NCI-H1694 (cell line): ENCODE measurements at places on chromosomes 16 and 17.

GRCh38 chr17:27461192-27461859, 5.1 kb downstream of the KSR1 start:
- DNase-seq = no peak

DNA sequence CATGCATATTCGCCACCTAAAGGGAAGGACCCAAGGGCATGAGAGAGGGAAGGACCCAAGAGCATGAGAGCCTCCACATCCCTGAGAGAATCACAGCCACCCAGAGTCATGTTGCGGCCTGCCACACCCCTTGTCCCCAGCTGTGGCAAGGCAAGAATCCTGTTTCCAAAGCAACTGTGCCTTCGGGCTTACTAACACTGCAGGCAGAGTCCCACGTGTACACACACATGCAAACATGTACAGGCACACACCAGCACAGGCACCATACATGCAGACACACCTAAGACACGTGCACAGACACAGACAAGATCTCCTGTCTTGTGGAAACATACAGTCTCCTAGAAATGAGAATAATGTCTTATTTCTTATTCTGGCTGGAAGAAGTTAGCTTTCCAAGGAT, 92.4 kb upstream of the CDYL2 start:
- DNase-seq = no peak

GRCh38 chr17:40351359-40352236, 12.9 kb downstream of the GJD3 start:
- no peak for DNase-seq

DNA sequence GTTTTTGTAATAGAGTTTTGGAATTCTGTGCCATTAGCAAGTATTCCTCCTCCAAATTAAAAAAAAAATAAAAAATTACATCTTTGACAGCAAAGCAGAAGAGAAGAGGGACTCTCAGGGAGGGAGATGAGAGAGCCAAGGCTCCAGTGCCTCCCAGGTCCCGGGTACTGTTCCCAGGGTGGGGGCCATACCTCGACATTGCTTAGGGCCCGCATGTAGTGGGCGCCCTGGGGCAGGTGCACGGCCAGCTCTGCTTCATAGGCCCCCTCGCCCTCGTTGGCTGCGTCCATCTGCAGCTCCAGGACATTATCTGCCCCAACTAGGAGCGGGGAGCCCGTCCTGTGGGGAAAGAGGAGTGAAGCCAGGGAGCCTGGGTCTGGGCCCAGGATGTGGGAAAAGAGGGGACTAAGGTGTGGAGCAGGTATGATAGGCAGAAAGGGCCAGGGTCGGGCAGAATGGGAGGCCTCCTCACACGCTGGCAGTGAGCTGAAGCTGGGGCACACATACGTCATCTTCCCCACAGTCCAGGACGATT, 11.2 kb downstream of the ITGA2B start:
- DNase-seq = no peak

- DNase-seq = no peak
These were observed 56.3 kb downstream of the SLFN5 start for GRCh38 chr17:35299135-35299534.

- DNase-seq = no peak
These were observed 67.1 kb upstream of the CDH5 start for GRCh38 chr16:66299349-66299748.

GRCh38 chr17:68613739-68614298, 12.7 kb upstream of the FAM20A start:
- DNase-seq = peak; percentile 67

- no peak for DNase-seq
These were observed 562 bp downstream of the ZC3H7A start for GRCh38 chr16:11796227-11797165.

GRCh38 chr16:76197900-76198299, 79.3 kb upstream of the CNTNAP4 start:
- DNase-seq = no peak

DNA sequence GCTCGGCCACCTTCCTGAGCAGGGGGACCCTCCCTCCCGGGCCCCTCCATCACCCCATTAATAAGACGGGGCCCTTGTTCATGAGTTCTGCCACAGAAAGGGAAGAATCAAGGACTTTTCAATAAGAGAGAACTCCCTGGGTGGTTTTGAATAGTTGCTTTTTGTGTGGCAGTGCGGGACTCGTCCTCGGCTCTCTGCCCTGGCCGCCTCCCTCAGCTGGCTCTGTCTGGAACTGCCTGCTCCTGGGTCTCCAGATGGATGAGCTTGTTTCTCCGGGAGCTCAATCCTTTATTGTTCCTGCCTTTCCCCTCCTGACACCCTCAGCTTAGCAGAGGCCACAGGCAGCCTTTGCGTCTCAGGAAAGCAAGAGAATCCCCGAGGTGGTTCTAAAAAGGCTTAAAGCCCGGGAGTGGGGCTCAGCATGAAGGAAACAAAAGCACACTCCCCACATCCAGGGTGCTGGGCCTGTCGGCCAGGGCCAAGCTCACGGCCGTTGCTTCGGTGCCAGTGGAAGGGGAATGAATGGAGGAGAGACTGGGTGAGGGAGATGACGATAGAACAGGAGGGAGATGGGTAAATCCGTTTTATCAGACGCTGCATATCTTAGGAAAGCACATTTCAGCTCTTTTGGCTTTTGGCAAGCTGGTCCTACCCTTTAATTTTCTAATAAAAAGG, 60.2 kb downstream of the RAI1 start:
- peak; percentile 41 for DNase-seq

DNA sequence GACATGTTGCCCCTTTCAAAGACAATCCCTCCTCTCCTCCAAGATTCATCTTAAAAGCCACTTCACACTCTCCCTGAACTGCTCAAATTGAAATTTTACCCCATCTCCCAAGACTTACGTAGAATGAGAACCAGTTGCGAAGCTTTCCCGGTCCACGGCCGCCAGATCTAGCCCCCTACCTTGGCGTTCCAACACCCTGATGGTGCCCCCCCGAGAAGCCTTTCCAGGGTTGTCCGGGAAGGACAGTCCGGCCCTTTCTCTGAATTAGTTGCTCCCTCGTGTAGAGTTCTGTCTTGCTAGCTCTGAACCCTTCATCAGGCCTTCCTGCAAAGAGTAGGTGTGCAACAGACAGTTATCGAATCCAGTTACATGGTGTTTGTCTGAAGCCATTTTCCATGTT, 60.0 kb upstream of the DNAH17 start:
- DNase-seq = no peak

GRCh38 chr17:4949321-4950074, 1.2 kb upstream of the PFN1 start:
- no peak for DNase-seq

- DNase-seq = peak; percentile 8
These were observed 15.3 kb downstream of the ITGAM start for GRCh38 chr16:31274831-31275816.

GRCh38 chr17:77890771-77891170, 67.7 kb upstream of the TNRC6C start:
- no peak for DNase-seq
